ENCODE measurements at places on chromosomes 12 and 14.

DNA sequence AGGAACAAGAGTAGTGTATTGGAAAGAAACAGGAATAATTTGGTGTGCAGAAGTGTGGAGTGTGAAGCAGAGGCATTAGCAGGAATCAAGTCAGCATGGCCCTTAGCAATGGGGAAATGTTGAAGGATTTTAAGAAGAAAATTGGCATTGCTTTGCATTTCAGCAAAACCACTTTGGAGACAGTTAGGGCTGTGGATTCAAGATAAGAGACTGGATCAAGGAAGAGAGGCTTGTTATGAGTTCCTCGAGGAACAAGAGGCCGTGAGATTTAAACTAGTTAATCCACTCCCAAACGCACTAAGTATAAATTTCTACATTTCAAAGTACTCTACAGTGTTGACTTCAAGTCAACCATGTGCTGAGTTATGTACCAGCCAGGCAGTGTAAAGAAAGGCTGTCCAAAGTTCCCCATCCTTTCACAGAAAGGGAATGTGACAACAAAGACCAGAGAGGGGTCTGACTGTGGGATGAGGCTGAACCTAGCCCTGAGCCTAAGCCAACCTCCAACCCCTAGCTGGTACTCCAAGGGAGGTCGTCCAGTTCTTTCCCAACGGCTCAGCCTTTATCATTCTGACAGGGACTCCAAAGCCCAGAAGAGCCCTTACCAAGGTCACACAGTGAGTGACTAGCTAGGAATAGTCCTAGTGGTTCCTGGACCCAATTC, 91.2 kb upstream of the BMP4 start:
- DNase-seq, result no peak

- DNase-seq, result peak; percentile 31
Measured at GRCh38 chr12:21934173-21934572, 7.1 kb downstream of the ABCC9 start.

DNA sequence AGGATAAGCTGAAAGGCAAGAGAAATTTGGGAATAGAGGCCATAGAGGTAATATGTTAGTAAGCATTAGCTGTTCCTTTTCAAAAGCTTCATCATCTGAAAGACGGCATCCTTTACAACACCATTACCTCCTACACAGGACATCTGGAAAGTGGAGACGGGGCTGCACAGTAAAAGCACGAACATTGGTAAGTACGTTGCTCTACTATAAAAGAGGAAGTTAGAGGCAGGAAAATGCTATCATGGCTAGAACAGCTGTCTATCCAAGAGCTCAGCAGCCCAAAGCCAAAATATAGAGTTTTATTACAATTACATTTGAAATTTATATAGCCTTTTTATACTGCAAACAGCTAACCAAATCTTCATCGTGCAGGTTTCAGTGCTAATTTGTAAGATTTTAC, 172.3 kb upstream of the GRIP1 start:
- DNase-seq, result no peak

DNA sequence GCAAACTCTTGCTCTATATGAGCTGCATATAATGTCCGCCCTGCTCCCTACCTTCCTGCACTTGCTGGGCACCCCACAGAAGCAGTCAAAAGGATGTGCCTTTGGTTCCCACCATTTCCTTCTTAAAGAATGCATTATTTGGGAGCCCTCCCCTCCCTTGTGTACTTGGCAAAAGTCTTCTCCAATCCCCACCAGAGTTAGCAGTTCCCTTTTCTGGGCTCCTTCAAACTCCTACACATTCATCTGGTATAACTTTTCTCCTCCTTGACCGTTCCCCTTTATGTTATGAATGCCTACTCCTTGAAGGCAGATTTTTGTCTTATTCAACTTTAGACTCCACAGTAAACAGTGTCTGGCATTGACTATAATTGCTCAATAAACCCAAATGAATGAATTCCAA, 27.8 kb downstream of the AREL1 start:
- no peak for DNase-seq

DNA sequence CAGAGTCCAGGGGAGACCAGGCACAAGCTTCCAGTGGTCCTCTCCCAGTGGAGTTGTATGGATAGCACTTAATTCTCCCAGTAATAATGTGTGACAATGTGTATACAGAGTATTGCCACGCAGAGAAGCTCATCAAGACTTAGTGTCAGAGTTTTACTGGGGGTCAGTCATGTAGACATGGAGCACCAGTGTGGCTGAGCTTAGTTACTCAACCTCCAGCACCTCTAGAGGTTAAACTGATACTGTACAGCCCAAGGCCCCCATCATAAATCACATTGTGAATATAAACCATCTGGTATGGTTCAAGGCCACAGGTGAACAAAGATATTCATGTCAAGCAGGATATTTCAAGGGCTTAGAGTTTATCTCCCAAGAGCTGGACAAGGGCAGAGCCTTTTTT, 378.1 kb upstream of the TMPO start:
- no peak for DNase-seq

DNA sequence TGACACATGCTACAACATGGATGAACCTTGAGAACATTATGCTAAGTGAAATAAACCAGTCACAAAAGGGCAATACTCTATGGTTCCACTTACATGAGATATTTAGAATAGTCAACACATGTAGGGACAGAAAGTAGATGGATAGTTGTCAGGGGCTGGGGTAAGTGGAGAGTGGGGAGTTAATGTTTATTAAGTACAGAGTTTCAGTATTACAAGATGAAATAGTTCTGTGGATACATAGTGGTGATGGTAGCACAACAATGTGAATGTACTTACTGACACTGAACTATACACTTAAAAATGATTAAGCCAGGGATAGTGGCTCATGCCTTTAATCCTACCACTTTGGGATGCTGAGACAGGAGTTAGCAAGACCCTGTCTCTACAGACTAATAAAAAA, 8.7 kb downstream of the NUP107 start:
- no peak for DNase-seq

DNA sequence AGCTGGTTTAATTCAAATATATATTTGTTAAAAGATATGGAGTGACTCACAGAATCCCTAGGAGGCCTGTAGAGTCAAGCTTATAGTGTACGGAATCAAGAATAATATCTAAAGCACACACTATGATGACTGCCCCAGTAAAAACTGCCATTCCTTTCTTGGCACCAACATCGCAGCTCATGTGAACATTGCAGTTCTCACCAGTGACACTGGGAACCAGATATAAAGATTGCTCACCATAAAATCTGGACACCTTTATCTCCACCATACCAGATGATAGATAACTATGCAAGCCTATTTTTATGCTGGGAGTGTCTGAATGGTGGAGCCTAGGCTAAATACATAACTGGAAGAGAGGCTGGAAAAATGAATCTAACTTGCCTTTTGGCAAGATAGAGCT, 463.9 kb upstream of the TBX3 start:
- DNase-seq, result peak; percentile 80

GRCh38 chr12:105922670-105923102, 216.1 kb downstream of the NUAK1 start:
- DNase-seq, result peak; percentile 96

DNA sequence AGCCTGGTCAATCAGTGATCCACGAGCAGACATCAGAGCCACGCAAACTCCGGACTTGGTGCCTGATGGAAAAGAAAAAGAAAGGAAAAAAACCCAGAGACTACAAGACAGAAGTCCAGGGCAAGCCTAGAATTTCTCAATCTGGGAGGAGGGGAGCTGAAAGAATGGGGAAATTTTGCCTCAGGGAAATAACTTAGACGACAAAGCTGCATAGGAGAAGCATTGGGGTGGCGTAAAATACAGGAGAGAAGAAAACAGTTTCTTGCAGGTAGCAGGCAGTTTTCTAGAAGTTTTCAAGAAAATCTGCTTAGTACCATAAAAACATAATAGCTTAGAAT, 2.6 kb upstream of the SLC11A2 start:
- peak; percentile 65 for DNase-seq
